ENCODE measurements at places on chromosomes 7 and 10. TPM values are rescaled to one million over a fixed set of nuclear protein-coding genes. Genes with fewer than 3 reads are reported as not detected.

Gene UTF1
- not detected for total RNA-seq

Gene ATXN7L1
- 4.6 TPM for total RNA-seq

Gene MYL10
- not detected for total RNA-seq

Gene HOXA5
- total RNA-seq = 4.2 TPM

Gene GDF10
- under 0.01 TPM for total RNA-seq

Gene FEZF1
- total RNA-seq = not detected

Gene ELOVL3
- not detected for total RNA-seq

Gene TBC1D12
- total RNA-seq = 9.4 TPM

Gene SORCS3
- total RNA-seq = not detected

Gene ADRB1
- total RNA-seq = under 0.01 TPM

Gene LAMB1
- total RNA-seq = 442 TPM

Gene HIP1
- 13.3 TPM for total RNA-seq

Gene COBL
- total RNA-seq = not detected

Gene NUTM2E
- under 0.01 TPM for total RNA-seq

Gene ZFYVE27
- total RNA-seq = 18.5 TPM

Gene ANXA8
- not detected for total RNA-seq

Gene MBL2
- total RNA-seq = not detected

Gene FAM25A
- total RNA-seq = not detected

Gene ASAH2
- 0.32 TPM for total RNA-seq

Gene TFR2
- total RNA-seq = not detected

Gene MBLAC1
- 2.7 TPM for total RNA-seq

Gene GBX1
- total RNA-seq = not detected

Gene HKDC1
- total RNA-seq = not detected

Gene CFAP46
- total RNA-seq = 1.3 TPM

Gene ACSM6
- not detected for total RNA-seq

Gene ASB15
- total RNA-seq = not detected

Gene SLC39A12
- not detected for total RNA-seq

Gene C7orf57
- total RNA-seq = under 0.01 TPM

Gene DYDC1
- not detected for total RNA-seq

Gene EVX1
- not detected for total RNA-seq

Gene RET
- not detected for total RNA-seq

Gene ZNF853
- 0.97 TPM for total RNA-seq

Gene CYP17A1
- not detected for total RNA-seq

Gene CALML5
- not detected for total RNA-seq

Gene SPDYE6
- not detected for total RNA-seq

Gene GRM8
- not detected for total RNA-seq

Gene SMARCD3
- 7.4 TPM for total RNA-seq

Gene SP8
- total RNA-seq = not detected

Gene ZPBP
- not detected for total RNA-seq

Gene C10orf95
- total RNA-seq = not detected

Gene CELF2
- 4.5 TPM for total RNA-seq

Gene ZNF273
- total RNA-seq = 4.6 TPM

Gene VAX1
- not detected for total RNA-seq

Gene CRHR2
- not detected for total RNA-seq

Gene ICA1
- total RNA-seq = 40.0 TPM

All from epithelial cell of umbilical artery (primary cell).